ENCODE measurements at places on chromosomes 5 and 9.

DNA sequence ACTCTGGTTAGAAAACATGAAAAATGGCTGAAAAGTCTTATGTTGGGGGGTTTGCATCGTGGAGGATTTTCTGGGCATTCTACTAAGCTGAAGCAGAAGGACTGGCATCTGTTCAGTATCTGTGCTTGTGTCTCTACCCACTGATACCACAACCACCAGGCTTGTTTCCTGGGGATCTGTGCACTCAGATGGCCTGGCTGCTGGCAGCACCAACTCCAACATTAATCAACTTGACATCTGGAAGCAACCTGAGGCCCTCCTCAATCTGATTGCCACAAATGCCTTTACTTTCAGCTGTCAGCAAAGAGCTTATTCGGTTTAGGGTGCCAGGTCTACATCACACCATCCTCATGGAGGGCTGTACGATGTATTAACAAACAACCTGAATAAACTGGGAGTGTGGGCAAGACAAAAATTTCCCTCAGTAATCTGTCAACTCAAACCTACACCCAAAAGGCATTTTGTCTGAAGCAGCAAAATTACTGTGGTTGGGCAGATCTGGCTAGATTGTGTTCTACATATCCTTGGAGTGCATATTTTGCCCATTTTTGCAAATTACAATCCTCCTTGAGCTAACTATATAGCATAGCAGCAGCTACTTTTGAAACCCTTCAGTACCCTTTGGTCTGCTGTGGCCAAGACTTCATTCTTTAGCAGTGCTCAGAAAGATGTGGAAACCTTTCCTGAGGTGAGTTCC, 74.6 kb downstream of the FOXD1 start:
- no peak for DNase-seq

- DNase-seq = no peak
Measured at GRCh38 chr9:38025166-38025565, 43.9 kb downstream of the SHB start.

DNA sequence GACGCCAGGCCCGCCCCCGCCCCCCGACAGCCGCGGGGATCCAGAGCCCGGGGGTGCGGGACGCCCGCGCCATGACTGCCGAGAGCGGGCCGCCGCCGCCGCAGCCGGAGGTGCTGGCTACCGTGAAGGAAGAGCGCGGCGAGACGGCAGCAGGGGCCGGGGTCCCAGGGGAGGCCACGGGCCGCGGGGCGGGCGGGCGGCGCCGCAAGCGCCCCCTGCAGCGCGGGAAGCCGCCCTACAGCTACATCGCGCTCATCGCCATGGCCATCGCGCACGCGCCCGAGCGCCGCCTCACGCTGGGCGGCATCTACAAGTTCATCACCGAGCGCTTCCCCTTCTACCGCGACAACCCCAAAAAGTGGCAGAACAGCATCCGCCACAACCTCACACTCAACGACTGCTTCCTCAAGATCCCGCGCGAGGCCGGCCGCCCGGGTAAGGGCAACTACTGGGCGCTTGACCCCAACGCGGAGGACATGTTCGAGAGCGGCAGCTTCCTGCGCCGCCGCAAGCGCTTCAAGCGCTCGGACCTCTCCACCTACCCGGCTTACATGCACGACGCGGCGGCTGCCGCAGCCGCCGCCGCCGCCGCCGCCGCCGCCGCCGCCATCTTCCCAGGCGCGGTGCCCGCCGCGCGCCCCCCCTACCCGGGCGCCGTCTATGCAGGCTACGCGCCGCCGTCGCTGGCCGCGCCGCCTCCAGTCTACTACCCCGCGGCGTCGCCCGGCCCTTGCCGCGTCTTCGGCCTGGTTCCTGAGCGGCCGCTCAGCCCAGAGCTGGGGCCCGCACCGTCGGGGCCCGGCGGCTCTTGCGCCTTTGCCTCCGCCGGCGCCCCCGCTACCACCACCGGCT, 1.0 kb downstream of the FOXE1 start:
- peak; percentile 54 for DNase-seq

DNA sequence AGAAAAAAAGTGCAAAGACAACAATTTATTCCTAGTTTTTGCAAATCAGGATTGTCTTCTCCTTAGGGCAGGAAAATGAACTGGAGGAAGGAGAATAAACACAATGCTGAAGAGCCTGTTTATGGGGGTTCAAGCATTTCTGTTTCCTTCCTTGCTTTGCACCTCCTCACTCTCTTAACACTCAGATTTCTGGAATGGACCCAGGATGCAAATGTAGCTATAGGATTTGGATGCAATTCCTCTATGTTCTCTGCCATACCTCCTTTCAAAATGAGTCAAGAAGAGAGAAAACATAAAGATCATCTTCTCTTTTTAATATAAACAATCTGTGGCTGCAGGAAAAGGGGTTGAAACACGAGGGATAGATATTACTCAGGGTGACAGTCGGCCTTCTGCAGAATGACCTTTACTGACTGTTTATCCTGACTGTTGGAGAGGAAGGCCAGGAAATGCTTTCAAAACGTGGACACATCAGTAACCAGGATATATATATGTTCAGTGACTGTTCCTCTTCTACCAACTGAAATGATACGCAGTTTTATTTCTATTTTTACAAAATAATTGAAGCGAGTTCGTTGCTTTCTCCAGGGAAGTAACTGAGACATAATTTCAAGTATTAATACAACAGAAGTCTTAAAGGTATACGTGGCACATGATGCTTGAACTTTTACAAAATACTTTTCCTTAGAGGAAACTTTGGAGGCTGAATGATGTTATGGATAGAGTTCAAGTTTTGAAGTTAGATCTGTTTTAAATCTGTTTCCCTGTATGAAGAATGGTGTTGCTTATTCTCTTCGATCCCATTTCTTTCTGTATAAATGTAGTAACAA, 44.4 kb downstream of the ACTBL2 start:
- DNase-seq = no peak

GRCh38 chr9:72352911-72353388, 12.1 kb downstream of the ZFAND5 start:
- DNase-seq = no peak

DNA sequence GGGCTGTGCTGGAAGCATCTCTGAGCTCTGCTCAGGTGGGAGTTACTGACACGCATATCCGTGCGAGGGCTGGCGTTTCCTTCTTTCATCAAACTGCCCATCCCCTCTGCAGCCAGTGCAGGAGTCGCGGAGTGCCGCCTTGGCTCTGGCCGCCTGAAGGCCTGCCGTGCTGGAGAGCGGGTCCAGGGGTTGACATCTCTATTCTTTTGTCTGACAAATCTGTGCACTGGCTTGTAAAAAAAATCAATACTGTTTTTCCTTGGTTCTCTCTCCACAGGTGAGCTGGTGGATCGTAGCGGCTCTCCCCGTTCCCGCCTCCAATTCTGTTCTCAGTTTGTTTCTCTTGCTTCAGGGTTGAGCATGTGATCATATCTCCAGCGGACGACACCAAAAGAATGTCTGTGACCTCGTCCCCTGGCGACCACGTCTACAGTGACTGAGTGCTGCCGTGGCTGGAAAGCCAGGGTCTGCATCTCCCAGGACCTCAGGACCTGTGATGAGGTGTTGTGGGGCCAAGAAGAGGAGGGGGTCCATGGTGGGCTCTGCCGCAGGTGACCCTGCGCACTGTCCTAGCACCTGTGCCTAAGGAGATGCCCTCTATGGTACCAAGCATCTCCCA, 214.3 kb upstream of the IRX4 start:
- DNase-seq = no peak

- DNase-seq = no peak
Measured at GRCh38 chr9:92947268-92948037, at the start of gene FGD3. Gene FGD3 (plus strand): TSS chr9:92947523. CDS start chr9:92976257, 28,734 bp downstream.

GRCh38 chr5:93596310-93596675, 13.3 kb downstream of the NR2F1 start:
- DNase-seq = no peak

- DNase-seq = no peak
Measured at GRCh38 chr9:124783830-124784229, 6.9 kb downstream of the OLFML2A start.
